ENCODE measurements at places on chromosomes 2 and 18. TPM values are rescaled to one million over a fixed set of nuclear protein-coding genes. Genes with fewer than 3 reads are reported as not detected.

Gene TMEFF2
- total RNA-seq: not detected

Gene IGFBP2
- 133 TPM for total RNA-seq

Gene ITM2C
- 96.4 TPM for total RNA-seq

Gene GPBAR1
- total RNA-seq: 0.20 TPM

Gene SNORC
- 20.0 TPM for total RNA-seq

Data from PC-9 (cell line).